ENCODE measurements at places on chromosomes 6 and 20.

DNA sequence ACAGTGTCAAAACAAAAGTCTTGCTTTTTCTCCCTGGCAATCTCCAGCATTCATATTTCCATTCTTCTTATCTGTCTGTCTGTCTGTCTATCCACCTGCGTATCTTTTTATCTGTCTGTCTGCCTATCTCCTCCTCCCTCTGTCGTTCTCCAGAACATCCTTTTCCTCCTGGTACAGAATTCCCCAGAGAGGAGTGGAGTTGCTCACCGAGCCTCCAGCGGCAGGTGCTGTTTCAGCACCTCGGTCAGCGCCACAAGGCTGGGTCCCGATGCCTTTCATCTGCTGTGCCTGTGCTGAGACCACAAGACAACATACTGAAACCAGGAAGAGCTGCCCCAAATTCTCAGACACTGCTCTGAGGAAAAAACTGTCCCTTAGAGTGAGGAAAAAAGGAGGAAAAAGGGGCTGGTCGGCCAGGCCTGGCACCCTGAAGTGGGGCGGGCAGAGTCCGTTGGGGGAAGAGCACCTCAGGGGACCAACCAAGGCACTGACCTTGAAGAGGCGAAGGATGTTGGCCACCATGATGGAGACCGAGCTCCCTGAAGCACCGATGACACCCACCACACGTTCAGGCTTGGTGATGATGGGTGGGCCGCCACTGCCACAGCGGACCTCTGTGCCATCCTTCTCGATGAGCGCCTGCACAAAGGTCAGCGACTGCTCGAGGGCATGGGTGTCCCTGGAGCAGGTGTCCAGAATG, 13.3 kb downstream of the GRM4 start:
- no peak for DNase-seq

DNA sequence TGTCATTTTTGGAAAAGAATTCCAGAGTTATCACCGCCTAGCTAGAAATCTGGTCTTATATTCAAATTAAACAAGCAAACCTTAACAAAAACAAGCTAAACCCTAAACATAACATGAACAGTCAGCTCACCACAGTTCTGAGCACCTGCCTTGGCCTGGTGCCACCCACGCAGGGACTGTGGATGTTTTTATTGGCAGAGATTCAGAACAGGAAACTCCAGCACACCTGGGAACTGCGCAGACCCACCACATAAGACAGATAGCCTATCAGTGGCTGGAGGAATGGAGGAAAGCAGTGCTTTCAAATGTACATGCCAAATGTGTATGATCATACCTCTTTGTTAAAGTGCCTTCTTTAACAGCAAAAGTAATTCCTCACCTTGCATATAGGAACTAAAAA, 8.9 kb downstream of the SLC16A10 start:
- DNase-seq, result no peak

DNA sequence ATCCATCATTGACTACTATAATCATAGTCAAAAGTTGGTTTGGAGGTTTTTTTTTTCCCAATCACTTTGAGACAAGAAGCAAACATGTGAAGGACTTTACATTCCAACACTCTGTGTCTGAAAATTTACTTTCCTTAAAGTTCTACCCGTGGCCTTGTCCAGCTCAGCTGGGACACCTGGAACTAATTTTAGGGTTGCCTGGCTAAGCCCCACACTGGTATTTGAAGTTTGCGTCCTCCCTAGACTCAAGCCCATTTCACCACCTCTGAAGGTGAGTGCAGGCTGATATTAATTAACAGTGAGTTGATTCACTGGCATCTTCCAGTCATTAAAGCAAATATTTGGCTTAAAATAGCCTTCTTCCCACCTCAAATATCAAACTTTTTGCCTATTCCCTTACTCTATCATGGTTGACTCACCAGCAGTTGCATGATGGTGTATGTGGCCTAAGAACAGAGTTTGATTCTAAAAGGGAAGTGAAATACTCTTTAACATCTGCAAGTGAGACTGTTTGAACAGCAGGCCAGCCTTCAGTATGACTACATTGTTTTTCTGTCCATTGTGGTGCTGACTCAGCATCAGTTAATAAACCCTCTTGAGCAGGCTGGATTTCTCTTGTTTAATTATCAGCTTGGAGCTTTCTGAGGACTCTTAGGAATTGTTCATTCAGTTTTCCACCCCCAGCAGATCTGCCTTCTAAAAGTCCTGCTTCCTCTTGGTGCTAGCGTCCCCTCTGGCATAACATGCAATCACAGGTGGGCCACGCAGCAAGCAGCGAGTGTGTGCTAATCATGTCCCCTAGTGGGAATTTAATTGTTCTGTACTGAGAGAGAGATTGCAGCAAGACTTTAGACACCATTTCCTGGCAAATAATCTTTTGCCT, 1.8 kb upstream of the PRDM1 start:
- no peak for DNase-seq

DNA sequence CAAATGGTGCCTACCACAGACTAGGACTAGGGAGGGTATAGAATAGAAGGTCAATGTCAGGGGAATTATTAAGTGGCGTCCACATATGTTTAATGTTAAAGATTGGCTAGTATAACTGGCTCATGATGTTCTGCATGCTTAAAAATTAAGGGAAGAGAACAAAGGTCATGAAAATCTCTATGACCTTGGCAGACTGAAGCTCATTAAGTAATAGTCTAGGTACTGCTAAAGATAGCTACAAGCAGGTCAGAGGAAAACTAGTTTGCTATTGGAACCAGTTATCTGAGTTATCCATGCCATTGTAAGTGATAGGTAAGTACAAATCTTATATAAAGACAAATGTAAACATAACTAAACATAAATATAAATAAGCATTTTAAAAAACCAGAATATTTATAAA, 32.9 kb upstream of the PRSS35 start:
- no peak for DNase-seq

DNA sequence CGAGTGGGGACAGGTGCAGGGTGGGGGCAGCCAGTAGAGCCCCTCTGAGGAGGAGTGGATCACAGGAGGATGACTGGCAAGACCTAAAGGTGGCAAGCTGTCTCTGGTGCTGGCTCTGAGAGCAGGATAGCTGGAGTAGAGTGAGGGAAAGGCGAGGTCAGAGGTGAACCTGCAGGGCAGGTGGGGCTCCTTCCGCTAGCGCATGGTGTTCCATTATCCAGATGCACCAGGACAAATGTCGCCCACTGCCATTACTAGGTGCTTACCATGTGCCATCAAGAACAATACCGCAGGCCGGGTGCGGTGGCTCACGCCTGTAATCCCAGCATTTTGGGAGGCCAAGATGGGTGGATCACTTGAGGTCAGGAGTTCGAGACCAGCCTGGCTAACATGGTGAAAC, 18.3 kb upstream of the FAM110A start:
- no peak for DNase-seq
